ENCODE measurements at places on chromosomes 1 and 21.

DNA sequence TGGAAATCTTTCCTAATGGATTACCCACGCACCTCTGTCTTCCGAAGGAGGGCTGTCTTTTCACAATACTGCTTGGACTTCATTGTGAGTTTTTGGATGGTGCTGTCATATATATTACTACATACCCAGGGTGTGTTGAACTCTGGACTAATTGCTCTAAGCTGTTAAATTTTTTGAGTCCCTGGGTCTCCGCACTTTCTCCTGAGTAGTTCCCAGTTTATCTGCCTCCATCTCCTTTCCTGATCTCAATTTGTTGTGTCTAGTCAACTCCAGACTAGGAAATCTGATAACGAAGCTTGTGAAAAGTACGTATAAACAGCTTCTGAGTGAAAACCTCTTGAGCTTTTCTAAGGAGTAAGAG is 211.1 kb downstream of the ROR1 start:
- no peak for DNase-seq

- no peak for DNase-seq
Measured at GRCh38 chr1:162019006-162019405, 4.7 kb downstream of the OLFML2B start.

DNA sequence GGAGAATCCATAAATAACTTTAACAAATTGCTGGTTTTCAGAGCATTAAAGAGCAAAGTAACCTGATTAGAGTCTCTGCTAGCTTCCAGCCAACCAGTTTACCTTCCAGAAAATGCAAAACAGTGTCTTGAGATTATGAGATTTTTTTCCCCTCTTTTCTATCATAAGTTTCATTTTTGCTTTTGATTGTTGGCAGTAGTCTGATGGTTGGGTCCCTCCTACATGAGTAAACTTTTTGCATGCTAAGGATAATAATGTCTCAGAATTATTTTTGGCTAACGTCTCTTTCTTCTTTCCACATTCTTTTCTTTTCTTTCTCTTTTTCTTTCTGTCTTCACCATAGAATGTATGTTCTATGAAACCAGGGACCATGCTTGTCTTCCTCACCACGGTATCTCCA is 6.3 kb upstream of the ADAMTS5 start:
- no peak for DNase-seq

GRCh38 chr1:70778934-70779333 is 268.7 kb downstream of the PTGER3 start:
- no peak for DNase-seq

GRCh38 chr1:206465951-206466350 is 4.3 kb upstream of the IKBKE start:
- peak; percentile 19 for DNase-seq

DNA sequence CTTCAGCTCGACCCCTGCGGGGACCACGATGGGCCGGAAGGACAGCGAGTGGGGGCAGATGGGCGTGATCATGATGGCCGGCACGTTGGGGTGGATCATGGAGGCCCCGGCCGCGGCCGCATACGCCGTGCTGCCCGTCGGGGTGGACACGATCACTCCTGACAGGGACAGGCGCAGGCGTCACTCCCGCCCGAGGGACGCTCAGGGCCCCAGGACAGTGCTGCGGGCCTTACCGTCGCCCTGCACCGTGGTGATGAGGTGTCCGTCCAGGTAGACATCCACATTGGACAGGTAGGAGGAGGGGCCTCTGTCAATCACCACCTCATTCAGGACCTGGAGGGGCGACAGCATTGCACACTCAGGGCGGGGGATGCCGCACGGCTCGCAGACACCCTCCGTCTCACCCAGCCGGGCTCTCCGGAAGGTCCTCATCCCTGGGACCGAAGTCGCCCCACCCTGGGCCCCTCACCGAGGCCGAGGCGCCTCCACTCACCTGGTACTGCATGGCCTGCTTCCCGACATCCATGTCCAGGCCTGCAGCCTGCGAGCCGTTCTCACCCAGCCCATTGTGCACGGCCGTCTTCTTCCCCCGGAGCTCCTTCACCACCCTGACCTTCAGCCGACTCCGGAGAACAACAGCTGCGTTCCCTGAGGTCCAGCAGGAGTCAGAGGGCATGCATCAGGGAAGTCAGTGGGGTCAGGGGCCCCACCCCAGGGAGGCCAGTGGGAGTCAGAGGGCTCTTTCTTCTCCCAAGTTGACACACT is 24.0 kb downstream of the NADK start:
- no peak for DNase-seq

GRCh38 chr1:22912311-22912710 is 60.4 kb downstream of the LACTBL1 start:
- DNase-seq = no peak

GRCh38 chr1:56525489-56526041 is 53.8 kb downstream of the PLPP3 start:
- DNase-seq = peak; percentile 92

- DNase-seq = no peak
Measured at GRCh38 chr1:62774971-62775595, 8.8 kb upstream of the ATG4C start.

- peak; percentile 95 for DNase-seq
Measured at GRCh38 chr1:153783233-153784190, 8.3 kb downstream of the SLC27A3 start.

DNA sequence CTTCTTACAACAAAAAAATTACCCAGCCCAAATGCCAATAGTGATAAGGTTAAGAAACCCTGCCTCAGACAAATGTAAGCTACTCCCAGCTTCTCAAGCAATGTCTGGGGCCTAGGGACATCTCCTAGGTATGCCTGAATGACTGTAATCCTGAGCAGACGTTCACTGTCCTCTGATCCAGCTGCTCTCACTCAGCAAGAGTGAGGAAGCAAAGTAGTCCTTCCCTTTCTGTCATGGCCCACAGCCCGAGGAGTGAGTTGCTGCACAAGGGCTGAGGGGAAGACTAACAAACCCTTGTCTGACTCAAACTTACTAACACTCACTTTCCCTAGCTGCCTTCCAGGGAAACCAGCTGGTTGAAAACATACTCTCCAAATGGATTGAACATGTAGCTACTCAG is 124.9 kb upstream of the TNFSF4 start:
- peak; percentile 40 for DNase-seq

GRCh38 chr1:175206687-175207086 is 14.1 kb upstream of the KIAA0040 start:
- DNase-seq = no peak

GRCh38 chr21:44800103-44800502 is 1.5 kb downstream of the UBE2G2 start:
- DNase-seq = no peak

DNA sequence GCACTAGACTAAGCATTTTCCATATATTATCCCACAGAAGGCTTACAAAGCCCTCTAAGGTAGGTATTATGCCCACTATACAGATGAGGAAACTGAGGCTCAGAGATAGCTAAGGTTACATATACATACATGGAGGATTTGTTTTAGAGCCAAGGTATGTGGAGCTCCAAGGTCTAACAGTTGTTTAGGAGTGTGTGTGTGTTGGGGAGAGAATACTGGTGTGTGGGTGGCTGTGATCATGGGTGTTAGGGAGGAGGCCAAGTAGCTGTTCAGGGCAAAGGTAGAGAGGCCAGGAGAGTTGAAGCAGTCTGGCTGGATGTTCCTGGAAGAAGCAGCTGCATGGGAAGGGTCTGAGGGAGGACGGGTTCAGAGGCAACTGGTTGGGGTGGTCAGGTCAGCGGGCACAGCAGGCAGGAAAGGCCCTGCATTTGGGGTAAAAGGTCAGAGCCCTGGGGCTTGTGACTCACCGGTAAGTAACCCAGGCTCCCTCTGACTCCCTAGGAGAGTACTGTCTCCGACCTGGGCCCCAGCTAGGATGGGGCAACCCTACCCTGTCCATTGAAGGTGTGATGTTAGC is 5.1 kb upstream of the LDLRAP1 start:
- DNase-seq = peak; percentile 50

DNA sequence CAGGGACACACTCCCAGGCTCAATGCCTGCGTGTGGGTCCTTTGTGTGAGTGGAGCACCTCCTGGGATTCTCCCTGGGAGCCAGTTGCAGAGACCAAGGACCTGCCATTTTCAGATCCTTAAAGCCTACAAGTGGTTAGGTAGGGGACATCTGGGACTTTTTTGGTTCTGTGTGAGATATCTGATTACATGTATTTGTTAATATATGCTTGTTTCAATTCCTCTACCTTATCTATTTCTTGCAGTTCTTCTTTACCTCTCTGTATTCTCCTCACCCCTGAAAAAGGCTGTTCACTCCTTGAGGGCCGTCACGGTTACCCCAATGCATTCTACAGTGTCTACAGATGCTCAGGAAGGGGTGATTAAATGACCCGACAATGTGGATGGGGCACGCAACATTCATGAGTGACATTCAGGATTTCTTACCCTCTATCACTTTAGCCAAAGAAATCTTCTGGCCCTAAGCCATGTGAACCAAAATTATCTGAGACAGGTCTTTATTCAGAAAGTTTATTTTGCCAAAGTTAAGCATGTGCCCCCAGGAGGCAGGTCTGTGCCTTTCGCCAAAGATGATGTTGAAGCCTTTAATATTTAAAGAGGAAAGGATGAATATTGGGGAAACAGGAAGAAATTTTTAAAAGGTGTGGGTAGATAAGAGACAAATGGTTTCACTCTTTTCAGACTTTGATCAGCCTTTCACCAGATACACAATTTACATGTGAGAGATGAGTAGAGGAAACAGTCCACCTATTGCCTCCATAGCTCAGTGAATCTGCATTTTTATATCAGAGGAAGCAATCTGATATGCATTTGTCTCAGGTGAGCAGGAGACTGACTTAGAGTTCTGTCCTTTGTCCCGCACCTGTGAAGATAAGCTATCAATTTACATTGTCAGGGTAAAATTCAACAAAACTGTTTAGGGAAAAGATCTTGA is 44.6 kb upstream of the MPZL1 start:
- DNase-seq = no peak

GRCh38 chr1:111735321-111735720 is 3.9 kb downstream of the INKA2 start:
- DNase-seq = no peak

DNA sequence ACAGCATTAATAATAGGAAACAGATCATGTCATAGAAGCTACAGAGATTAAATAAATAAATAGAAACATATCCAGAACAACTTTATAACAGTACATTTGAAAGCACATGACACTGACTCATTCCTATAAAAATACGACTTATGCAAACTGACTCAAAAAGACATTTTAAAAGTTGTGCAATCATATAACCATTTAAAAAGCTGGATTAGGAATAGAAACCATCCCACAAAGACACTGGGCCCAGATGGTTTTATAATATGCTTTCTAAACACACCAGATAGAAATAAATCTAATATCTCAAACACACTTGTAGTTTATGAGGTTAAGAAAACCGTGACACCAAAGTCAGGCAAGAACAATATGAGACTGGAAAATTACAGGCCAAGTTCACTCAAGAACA is 47.6 kb downstream of the MATN1 start:
- DNase-seq = peak; percentile 9

DNA sequence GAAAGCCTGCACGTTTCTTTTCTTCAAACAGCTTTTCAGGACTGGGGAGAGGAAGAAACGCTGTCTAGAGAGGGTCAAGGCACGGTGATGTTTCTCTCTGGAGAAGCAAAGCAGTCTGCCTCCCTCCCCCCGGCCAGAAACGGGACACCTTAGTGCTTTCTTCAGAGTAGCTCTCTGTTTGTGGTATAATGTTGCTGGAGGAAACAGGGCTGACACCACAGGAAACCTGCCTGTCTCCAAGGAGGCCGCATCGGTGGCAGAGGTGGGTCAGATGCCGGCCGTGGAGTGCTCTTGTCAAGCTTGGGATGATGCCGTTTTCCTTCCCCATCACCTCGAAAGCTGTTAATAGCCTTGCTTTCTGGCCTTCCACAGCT is 139.4 kb downstream of the DHRS3 start:
- no peak for DNase-seq

DNA sequence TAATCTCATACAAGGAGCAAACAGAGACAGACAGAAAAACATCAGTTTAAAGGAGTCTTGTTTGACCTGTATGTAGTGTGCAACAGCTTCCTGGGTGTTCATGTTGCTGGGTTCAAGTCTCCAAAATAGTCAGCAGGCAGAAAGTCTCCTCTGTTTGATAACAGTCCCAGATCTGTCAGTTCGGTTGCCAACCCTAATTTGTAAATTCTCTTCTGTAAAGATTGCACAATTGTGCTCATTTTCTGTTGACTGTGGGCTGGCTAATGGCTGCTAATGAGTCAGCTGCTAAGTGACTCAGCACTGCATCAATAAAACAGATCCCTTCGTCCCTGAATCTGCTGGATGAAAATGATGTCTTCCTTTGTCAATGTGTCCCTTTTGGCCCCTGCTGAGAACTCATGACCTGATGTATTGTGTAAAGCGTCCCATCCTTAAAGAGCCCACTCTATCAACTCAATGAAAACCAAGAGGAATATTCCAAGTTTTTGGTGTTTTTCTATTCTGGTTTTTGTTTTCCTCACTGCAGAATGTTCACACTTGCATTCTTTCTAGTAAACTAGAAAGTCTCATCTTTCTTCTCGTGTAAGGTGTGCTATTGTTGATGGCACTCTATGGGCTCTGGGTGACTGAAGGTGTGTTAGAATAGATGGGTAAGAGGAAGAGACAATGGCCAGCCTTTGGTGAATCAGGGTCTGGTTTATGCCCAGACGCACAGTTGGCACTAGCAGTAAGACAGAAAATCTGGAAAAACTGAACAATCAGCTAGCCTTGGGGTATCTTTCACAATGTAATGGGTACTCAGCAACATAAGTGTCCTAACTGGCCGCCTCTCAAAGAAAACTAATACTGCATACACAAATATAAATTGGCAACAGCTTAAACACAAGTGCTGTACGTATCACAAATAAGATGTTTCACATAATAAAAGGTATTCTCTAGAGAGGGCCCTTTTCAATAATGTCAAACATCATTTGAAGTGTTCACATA is 75.1 kb upstream of the SIPA1L2 start:
- DNase-seq = peak; percentile 59

DNA sequence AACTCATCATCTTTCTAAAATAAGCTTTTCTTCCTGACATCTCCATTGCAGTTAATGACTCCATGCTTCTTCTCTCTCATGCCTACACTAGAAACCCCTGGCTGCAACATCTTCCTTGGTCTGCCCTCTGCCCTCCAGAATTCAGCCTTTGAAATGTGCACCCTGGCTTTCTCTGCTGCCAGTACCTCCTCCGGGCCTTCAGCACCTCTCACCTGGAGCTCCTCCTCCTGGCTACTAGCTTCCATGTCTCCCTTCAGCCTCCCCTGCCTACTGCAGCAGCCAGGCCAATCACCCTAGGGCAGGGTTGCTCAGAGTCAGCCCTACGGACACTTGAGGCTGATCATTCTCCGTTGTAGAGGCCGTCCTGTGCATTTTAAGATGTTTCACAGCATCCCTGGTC is 18.3 kb downstream of the SUSD4 start:
- no peak for DNase-seq

- DNase-seq = peak; percentile 84
Measured at GRCh38 chr21:43733529-43734071, 14.7 kb downstream of the PDXK start.

Data from inflammatory macrophage (primary cell).